ENCODE measurements at places on chromosomes 12 and 14. TPM values are rescaled to one million over a fixed set of nuclear protein-coding genes. Genes with fewer than 3 reads are reported as not detected.

GRCh38 chr12:108337235-108338223 lies 1.6 kb downstream of the CMKLR1 start:
- DNase-seq = no peak

GRCh38 chr14:54481695-54482094 lies 7.1 kb downstream of the GMFB start:
- DNase-seq = no peak

DNA sequence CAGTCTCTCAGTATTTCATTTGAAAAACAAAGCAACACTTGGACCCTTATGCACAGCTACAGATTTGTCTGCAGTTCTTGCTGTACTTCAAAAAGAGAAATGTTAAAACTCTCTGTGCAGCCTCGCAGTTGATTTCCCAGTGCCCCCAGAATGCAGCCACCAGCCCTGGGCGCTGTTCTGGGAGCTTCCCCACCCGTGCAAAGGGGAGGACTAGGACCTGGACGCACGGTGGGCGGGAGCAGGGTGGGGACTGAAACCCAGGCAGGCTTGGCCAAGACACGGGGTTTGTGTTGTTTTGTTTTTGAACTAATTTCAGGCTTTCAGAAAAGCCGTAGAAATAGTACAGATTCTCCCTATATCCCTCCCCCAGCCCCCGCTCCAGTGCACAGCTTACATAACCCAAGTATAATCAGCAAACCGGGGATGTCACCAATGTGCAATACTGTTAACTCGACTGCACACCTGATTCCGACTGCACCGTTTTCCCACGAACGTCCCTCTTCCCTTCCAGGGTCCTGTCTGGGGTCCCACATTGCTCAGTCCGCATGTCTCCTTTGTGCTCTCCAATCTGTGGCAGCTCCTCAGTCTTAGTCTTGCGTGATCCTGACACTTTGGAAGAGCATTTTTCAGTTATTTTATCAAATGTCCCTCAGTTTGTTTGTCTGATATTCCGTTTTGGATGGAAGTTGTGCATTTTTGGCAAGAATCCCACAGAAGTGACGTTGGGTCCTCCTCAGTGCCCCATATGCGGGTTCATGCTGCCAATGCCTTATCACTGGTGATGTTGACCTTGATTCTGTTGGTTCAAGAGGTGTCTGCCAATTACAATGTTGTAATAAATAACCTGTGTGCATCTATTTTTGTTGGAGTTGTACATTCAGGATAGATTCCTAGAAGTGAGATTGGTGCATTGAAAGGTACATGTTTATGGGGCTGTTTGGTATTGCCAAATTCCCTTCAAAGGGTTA lies 95.9 kb downstream of the SETD3 start:
- no peak for DNase-seq

DNA sequence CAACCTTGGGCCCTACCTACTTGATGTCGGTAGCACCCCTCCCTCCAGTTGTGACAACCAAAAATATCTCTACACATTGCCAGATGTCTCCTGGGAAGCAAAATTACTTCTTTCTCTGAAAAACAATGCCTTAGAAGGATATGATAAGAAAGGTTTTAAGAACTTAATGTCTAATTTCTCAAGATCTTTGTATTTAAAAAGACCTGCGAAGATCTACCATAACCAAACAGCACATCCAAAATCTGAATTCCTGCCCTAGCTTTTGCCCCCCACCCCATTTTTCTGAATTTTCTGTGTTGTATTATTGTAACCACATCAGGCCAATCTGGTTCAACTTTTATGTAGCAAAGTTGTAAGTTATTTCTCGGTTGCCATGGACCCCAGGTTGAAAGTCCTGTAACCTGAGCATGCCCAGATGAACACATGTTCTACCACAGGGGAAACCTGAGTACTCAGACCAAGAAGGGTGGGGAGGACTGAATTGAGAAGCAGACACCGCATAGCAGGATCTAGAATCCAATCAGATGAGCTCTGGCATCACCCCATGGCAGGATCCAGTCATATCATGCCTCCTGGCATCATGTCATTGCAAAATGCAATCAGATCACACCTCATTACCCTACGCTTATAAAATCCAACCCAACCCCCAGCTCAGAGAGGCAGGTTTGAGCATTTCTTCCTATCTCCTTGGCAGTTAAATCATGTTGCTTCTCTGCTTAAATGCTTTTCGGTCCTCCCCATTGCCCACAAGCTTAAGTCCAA lies 8.7 kb downstream of the TMEM253 start:
- no peak for DNase-seq

DNA sequence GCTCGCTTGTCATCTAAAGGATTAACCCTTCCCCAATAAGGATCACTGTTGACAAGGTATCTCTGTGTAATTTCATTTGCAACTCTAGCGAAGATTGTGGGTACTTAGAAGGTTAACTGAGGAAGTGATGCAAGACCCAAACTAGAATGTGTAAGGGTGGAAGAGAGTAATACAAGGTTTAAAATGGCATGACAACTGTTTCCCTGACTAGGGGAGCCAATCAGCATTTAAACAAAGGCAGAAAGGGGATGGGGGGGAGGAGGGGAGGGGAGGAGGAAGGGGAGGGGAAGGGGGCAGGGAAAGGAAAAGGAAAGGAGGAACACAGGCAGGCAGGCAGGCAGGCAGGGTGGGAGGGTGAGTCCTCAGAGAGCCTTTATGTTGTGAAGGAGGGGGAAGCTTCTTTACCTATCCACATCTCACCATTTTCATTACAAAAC lies 31.1 kb downstream of the NRDE2 start:
- no peak for DNase-seq

GRCh38 chr14:51002406-51002999 lies 58.2 kb upstream of the PYGL start:
- DNase-seq = no peak

DNA sequence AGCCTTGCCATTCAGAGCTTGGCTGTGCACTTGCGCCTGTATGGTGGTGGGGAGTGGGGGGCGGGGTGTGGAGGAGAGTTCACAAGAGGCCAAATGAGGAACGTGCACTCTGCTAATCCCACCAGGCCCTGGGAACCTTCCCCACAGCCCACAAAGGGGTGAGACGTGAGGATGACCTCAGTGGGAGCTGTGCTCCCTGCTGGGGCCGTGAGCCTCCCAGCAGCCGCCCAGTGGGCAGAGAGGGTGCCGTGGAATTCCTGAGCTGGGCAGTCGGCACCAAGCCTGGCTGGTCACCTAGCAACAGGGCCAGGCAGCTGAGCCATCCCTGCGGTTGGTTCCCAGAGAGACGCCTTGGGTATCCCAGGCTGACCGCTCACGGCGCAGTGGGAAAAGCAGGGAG lies 53.7 kb downstream of the CCNK start:
- no peak for DNase-seq

GRCh38 chr12:51242876-51243275 lies 4.2 kb downstream of the DAZAP2 start:
- no peak for DNase-seq

The TAS2R7 gene
- polyA plus RNA-seq = not detected

GRCh38 chr12:96906498-96906848 lies 584 bp upstream of the NEDD1 start:
- DNase-seq = no peak

The GPR135 gene
- 6.1 TPM for polyA plus RNA-seq

The RIMBP2 gene
- polyA plus RNA-seq = 14.1 TPM

DNA sequence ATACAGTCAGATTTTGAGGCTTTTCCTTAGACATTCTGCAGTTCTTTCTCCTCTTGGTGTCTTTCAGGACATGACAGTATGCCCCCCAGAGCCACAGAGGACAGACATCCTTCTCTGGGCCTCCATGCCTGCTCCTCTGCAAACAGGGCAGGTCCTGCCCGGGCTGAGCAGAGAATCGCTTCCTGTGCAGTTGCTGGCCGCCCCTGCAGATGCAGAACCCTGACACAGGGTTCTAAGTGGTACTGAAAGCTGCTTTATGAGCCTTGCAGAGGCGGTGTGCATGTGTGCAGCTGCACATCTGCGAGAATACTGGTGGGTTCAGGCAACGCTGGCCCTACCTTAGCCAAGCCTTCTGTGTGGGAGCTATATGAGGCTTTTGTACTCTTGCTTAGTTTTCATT lies 54.5 kb downstream of the FLRT2 start:
- no peak for DNase-seq

DNA sequence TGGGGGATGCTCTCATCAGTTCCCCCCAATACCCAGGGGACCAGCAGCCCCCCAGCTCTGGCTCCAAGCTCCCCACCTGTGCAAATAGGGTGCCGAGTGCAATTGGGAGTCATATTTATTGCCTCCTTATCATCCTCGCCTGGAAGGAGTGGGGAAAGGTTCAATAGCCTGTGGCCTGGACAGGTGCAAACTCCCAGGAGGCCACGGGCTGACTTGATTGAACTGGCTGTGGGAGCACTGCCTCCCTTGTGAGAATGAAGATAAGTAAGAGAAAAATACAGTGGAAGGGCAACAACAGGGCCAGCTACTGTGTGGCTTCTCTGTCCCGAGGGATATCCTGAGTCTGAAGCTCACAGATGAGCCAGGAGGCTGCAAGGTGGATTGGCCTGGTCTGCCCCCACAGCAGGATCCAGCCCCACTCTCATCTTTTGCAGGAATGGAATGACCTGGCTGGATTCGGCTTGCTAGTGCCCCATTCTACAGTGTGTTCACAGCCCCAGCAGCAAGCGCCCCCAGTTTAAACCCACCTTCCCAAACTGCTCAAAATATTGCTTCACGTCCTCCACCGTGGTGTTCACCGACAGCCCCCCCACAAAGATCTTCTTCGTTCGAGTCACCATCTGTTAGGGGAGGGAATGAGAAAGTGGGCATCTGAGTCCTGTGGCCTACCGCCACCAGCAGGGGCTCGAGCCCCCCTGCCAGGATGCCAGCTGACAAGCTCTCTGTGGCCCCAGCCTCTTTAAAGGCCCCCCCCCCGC lies 6.3 kb downstream of the MSI1 start:
- no peak for DNase-seq

DNA sequence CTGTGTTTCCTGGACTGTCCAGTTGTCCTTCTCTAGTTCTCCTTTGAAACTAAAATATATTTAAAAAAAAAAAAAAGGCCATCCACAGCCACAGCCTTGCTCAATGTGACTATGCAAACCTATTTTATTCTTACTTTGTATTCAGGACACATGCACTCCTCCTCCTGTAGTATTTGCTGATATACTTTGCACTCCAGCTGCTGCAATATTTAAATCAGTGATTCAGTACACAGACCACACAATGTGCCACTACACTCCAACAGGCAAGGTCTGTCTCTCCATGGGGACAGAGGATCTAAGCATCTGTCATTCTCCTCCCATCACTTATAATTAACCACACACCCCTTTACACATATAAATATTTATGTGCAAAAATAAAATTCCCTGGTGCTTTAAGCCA lies 40.2 kb upstream of the CCDC196 start:
- no peak for DNase-seq

DNA sequence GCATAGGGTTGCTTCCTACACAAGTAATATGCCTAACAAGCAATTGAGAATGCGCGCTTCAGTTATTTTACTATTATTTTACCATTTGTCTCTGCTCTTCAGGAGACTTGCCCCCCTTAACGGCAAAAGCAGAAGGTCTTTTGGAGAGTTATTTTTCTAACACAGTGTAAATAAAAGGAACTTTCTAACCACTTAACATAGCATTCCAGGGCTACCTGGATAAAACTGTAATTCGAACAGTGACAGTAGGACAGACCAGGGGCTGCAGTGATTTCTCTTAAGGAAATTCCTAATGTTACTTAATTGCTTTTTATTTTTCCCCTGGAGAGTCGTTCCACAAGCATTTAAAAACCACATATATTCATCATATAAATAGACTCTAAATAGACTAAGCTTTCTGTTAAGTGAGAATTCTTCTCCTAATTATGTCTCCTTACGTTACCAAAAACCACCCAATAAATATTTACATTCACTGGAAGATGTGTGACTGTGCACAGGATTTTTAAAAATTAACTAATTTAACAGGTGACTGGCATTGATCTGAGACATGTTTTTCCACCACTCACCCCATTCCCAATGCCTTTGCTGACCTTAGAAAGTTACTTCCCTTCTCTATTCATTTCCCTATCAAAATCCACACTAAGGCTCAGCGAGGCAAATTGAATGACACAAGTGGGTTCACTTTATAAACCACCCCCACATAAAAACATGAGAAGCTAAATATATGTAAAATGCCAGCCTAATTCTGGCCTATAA lies 72.4 kb downstream of the RNF34 start:
- DNase-seq = no peak

The FSCB gene
- not detected for polyA plus RNA-seq

- DNase-seq = no peak
Observed at GRCh38 chr12:106240821-106241220, 7.0 kb downstream of the CKAP4 start.

The GDF3 gene
- 0.33 TPM for polyA plus RNA-seq

DNA sequence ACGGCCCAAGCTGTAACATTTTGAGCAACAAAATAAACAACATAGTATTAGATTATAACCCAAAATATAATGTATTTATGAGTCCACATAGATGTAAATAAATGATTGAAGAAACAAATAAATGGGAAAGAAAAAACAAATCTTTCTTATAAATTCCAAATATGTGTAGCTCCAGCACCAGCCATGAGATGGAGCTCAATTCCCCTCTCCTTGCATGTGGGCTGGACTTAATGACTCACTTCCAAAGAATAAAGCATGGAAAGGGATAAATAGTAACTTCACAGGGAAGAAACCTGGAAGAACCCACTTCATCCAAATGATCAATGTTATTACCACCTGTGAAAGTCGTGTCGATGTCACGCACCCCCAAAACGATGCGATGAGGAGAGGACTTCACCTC lies 158.8 kb downstream of the RPAP3 start:
- DNase-seq = no peak

GRCh38 chr14:55125403-55125802 lies 3.6 kb upstream of the LGALS3 start:
- DNase-seq = no peak

The SMOC1 gene
- polyA plus RNA-seq = 1.7 TPM

GRCh38 chr12:92955997-92956663 lies 27.0 kb upstream of the EEA1 start:
- DNase-seq = no peak

GRCh38 chr14:70086685-70087379 lies 101.9 kb downstream of the SLC8A3 start:
- no peak for DNase-seq

The DNM1L gene
- polyA plus RNA-seq = 88.3 TPM

DNA sequence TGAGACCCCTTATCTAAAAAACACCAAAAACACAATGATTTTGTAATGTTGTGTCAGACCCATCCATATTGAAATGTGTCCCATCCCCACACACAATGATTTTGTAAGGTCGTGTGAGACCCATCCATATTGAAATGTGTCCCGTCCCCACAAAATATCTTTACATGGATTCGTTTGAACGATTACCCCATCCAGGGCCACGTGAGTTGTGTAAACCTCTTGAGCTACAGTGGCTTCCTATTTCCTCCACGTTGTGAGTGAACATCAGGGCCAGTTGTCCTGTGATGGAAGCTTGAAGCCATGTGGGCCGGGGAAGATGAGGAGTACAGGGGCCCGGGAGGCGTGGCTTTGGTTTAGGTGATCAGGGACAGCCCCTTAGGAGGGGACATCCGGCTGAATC lies 27.0 kb upstream of the ULK1 start:
- no peak for DNase-seq

The P2RX2 gene
- polyA plus RNA-seq = 3.0 TPM

GRCh38 chr12:93137656-93138612 lies 208.8 kb upstream of the EEA1 start:
- no peak for DNase-seq

- DNase-seq = no peak
Observed at GRCh38 chr12:63949902-63950301, 105.4 kb downstream of the SRGAP1 start.
